ENCODE measurements at places on chromosomes 7 and 10.

GRCh38 chr7:20201380-20201779, 15.8 kb downstream of the MACC1 start:
- no peak for DNase-seq

GRCh38 chr7:11750191-11750590, 81.8 kb downstream of the THSD7A start:
- DNase-seq = no peak

DNA sequence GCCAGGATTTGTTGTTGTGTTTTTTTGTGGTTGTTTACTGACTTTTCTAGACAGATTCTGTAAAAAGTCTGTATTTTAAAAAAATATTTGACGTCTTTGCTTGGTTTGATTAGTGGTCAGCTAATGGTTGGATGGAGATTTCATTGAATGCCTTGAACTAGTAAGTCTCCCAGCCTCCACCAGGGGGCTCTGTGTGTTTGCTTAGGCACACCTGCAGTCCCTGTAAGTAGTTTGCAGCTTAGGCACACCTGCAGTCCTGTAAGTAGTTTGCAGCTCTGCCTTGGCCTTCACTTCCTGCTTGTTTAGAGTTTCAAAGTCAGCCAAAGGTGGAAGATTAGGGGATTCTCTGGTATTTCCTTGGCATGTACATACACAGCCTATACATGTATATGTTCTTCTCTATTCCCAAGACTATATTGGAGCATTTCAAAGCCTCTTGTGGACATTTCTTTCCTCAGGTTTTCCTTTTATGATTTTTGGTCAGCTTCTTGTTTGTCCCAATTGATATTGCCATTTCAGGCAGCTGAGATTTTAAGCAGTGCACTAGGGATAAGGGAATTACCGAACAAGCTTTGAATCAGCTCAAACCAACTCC, 101.6 kb downstream of the CCSER2 start:
- peak; percentile 72 for DNase-seq

GRCh38 chr10:565676-566075, 123.8 kb downstream of the DIP2C start:
- no peak for DNase-seq

DNA sequence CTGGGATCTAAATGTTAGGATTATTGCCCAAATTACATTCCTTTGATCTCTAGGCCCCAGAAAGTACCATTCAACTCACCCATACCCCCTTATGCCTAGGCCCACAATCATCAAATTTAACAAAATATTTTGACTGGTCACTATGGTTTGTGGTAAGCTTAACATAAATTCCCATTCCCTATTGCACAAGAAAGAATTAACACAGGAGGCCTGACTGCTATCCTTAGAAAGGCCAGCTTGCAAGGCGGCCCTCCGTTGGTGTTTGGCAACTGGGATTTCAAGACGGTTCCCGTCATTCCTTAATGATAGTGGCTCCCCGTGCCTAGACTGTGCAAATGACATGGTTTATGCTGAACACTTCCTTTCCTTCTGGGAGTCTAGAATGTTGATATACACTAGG, 29.6 kb downstream of the ARHGAP21 start:
- no peak for DNase-seq

DNA sequence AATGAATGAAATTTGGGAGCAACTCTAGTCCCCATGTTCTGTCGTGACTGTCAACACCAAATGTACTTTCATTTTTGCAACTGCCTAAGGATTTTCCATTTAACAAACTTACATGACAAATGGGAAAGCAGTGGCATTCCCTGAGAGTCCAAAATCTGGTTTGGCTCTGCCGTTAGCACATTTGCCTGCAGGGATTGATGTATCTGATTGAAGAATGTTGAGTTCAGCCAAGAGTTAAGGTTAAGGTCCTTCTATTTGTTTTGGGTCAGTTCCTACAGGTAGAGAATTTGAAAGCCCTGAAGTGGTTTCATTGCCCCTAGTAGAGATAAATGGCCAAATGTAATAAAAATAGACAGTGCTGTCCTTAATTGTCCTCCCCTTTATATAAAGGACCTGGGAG, 406.5 kb upstream of the GALNT17 start:
- DNase-seq = no peak

DNA sequence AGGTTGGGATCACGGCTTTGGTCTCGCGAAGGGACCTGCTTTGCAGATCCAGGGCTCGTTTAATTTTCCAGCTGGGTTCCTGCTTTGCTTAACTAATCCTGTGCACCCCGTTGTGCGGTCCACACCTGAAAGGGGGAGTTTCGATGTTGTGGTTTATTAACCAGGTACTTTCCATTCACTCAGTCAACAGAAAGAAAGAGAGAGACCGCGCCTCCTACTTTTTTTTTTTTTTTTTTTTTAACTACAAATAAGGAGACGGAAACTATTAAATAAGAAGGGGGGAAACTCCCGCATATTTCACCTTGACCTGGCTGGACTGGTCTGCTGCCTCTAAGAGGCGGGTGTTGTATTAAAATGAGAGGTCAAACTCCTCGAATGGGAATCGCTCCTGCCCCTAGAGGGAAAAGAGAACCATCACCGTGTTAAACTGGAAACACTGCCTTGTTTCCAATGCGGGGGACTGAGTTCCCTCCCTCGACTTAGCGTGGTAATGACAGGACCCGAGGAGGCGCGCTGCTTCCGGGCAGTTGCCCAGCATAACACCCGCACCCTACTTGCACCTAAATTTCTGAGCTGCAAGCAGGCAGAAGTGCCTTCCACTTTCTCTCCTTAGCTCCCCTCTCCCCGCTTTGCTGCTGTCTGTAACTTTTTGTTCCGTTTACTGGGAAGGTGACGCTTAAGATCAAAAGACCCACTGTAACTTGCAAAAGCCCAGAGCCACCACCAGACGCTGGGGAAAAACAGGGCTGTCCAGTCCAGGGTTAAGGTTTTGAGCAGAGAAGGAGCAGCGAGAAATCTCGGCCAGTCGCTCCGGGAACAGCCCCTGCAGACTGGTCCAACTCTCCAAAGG, 1.1 kb upstream of the ITGB8 start:
- no peak for DNase-seq

- DNase-seq = peak; percentile 59
Measured at GRCh38 chr10:329361-330099, 194.3 kb downstream of the ZMYND11 start.

- no peak for DNase-seq
Measured at GRCh38 chr7:41147606-41148485, 555.0 kb downstream of the INHBA start.

GRCh38 chr10:117221156-117221711, 19.7 kb upstream of the SLC18A2 start:
- DNase-seq = no peak

- DNase-seq = no peak
Measured at GRCh38 chr10:48792687-48793096, 108.0 kb downstream of the WDFY4 start.

- DNase-seq = no peak
Measured at GRCh38 chr7:137804836-137805235, 41.9 kb downstream of the DGKI start.

DNA sequence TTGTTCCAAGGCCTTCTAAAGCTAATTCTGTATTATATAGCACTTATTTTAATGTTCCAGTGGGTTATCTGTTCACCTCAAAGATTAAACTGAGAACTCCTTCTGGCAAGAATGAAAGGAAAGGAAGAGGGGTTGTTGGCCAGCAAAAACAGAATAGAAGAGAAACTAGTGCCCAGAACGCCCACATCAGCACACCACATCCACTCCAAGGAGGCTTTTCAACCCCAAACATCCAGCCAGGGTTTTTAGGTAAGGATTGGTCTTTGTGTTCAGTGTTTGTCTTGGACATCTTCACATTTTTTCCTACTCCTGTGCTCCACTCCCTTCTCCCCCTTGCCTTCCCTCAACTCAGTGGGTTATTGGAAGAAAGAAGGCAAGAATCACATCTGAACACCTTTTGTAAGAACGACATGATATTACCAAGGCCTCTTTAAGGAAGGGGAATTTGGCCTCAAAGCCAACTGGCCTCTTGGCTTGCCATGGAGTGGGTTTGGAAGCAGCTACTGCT, 55.8 kb downstream of the BICC1 start:
- DNase-seq = no peak

DNA sequence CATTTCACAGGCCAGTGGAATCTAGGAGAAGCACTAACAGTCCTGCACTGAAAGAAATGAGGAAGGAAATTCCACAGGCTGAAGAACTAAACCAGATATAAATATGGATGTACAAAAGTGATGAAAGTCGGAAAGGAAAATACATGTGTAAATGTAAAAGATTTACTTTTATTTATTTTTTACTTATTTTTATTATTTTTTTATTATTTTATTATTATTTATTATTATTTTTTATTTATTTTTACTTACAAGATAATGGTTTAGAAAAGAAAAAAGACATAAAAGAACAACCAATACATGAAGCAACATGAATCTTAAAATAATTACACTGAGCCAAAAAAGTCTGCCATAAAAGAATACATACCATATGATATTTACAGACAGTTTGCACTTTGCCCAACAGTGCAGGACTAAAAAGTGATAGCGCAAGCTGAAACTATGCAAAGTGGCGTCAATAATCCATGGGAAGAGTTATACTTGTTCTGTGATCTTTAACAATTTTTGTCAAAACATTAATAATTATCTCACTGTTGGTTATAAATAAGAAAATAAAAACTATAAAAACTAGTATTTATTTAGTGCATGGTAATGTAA, 317.8 kb upstream of the MKI67 start:
- no peak for DNase-seq

- no peak for DNase-seq
Measured at GRCh38 chr10:101896225-101896877, 52.8 kb upstream of the KCNIP2 start.

- DNase-seq = no peak
Measured at GRCh38 chr7:158443688-158444483, 143.7 kb downstream of the PTPRN2 start.

DNA sequence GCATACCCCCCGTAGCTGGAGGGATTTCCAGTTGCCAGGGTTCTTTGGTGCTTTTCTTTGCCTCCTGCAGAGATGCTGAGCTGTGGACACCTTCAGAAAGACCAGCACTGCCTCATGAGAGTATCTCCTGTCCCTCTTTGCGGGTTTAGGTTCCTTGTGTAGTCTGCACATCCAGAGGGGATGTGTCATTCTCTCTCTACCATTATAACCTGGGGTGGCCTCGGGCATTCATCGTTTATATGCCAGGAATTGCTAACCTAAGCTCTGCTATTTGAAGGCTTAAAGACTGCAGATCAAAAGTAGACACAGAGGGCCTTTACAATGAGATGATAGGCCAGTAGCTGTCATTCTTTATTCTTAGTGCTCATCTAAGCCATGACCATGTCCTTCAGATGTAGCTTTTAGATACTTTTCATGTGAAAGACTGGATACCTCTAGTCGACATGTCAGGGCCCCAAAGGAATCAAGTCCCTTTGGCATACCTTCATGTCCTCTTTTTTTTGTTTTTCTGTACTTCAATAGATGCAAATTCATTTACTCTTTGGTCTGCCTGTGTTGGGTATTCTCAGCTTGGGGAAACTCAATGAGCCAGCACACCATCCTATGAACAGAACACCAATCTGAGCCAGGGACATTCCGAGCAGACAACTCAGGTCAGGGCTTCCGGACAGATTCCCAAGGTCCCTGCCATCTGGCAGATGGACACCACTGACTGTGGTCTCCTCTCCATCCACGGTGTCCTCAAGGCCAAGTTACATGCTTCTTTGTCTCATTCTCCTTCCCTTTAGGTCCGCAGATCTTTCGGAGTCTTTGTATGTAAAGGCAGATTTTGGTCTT, 129.3 kb downstream of the NRF1 start:
- DNase-seq = no peak

DNA sequence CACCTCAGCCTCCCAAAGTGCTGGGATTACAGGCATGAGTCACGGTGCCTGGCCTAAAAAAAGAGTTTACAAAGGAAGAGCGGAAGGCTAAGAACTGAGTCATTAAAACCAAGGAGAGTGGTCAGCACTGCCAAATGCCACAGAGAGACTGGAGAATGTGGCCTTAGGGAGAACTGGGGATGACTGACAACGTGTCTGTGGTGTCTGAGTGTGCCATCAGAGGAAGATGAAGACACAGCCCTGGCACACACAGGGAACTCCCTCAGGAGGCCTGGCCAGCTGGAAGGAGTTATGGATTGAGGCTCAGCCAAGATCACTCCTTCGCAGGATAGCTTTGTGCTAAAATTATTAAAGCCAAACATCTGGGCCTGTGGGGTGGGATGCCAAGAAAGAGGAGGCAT, 3.9 kb upstream of the INA start:
- no peak for DNase-seq

- no peak for DNase-seq
Measured at GRCh38 chr7:13790611-13791010, 198.9 kb downstream of the ETV1 start.

DNA sequence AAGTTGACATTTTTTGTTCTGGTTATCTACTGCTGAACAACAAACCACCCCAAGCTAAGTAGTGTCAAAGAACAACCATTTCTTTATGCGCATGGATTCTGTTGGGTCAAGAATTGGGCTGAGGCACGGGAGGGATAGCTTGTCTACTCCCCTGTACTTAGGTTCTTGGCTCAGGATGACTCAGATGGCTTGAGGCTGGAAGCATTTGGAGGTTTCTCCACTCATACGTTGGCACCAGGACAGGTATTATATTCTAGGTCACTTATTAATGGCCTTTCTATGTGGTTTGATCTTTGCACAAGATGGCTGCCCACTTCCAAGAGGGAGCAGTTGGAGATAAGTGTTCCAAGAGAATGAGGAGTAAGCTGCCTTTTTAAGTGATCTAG, 11.8 kb upstream of the TFAM start:
- no peak for DNase-seq

GRCh38 chr10:120727001-120727400, 124.2 kb upstream of the WDR11 start:
- no peak for DNase-seq

GRCh38 chr7:471191-471865, 48.3 kb downstream of the PDGFA start:
- DNase-seq = no peak

DNA sequence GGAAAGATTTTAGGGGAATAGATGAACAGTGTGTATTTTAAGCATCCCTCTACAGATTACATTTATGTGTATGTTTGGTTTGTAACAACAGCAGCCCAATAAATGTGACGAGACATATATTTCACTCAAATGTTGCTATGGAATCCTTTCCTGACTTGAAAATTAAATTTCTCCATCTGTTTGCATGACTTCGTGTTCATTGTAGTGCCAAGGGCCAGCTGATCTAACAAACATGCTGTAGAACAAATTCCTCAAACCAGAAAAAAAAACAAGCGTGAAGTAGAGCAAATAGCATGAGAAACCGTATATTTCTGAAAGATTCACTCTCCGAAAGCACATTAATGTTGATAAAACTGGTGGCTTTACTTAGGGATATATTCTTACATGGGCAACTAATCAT, 87.8 kb downstream of the NRCAM start:
- DNase-seq = no peak
